Smooth muscle cell of the umbilical artery (primary cell): ENCODE measurements at places on chromosomes 1 and 21. TPM values are rescaled to one million over a fixed set of nuclear protein-coding genes. Genes with fewer than 3 reads are reported as not detected.

AGO3 gene
- total RNA-seq = 16.6 and 29.0 TPM in 2 replicates

FCRL2 gene
- not detected in 2 replicates for total RNA-seq

TMEM81 gene
- total RNA-seq = 1.4 and 1.8 TPM in 2 replicates

OR6N1 gene
- total RNA-seq = not detected in 2 replicates

TNNT2 gene
- not detected in 2 replicates for total RNA-seq

PRRX1 gene
- total RNA-seq = 11.0 and 52.9 TPM in 2 replicates

LRRC71 gene
- 0.37 TPM in 1 of 2 replicates, not detected in the other for total RNA-seq
